H4 (cell line): ENCODE measurements at places on chromosomes 11 and 22. TPM values are rescaled to one million over a fixed set of nuclear protein-coding genes. Genes with fewer than 3 reads are reported as not detected.

Gene NXPE4
- not detected in 2 replicates for total RNA-seq

DNA sequence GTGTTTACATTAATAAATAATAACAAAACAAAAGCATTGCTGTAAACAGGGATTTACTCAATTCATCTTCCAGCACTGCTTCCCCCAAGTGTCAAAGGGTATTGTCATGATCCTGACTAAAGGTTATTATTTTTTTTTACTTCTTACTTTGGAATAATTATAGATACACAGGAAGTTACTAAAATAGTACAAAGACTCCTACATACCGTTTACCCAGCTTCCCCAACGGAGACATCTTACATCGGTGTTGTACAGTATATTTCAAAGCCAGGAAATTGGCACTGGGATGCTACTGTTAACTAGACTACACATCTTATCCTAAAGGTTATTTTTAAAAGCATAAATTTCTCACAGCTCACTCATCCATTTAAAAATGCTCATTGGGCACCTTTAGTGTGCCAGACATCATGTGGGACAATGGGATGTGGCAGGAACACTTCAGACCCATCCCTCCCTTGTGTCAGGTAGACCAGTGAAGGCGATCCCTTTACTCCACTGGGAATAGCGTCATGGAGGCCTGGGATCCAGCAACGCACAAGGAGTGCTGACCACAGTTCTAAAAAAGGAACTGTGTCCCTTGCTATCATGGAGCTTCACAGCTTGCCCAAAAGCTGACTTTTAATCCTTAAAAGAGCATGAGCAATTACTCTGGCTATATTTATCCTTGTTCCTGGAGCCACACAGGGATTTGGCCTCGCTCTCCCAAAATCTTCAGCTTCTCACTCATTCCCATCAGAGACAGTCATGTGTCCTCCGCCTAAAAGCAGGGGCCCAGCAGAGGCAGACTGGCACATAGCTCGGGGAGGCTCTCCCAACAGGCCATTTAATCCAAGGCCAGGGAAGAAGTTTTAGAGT, 3.1 kb upstream of the IRAG1 start:
- DNase-seq: no peak

Gene C1QTNF5
- not detected in 2 replicates for total RNA-seq

- DNase-seq: no peak
Measured at GRCh38 chr11:59767225-59767611, 12.0 kb downstream of the STX3 start.

Gene MCAM
- total RNA-seq: 66.0 and 88.8 TPM in 2 replicates

DNA sequence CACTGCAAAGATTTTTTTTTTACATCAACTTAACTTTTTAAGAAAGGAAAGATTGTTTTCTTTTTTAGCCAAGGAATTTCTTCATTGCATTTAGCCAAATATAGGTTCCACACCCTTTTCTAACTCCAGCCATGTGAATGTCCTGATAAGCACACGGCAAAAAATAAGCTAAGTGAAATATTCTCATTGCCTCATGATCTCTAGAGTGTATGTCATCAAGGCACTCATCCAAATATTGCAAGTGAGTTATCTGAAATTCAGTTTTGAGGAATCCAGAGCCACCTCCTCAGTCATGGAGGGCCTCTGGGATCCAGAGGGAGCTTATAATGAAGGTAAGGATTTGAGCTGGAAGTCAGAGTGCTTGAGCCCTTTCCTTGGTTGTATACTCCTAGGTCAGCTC, 80.0 kb downstream of the BLID start:
- DNase-seq: no peak

DNA sequence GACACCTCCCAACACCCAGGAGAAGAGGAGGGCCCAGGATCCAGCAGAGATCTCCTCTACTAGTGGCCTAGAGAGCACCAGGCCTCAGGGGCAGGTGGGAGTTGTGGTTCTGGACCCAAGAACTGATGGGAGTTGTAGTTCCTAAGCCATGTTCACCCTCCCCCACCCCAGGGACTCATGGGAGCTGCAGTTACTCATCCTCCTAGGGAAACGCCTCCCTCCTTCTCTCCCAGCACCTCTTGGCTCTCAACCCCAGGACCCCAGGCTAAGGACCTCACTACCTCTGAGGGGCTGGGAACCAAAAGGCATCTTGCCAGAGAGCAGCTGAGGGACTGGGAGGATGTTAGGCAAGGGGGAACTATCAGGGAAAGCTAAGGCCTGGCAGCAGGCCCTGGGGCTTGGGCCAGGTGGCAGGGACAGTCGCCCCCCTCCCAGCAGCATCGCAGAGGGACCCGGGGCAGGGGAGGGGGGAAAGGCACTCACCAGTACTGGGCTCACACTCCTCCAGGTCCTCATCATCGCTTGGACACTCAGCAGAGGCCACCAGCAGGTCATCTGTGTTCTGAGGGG, 28.9 kb downstream of the SLC22A12 start:
- peak; percentile 37 for DNase-seq

- DNase-seq: no peak
Measured at GRCh38 chr11:134660416-134660815, 248.4 kb upstream of the B3GAT1 start.

- DNase-seq: no peak
Measured at GRCh38 chr11:40688369-40688768, 771.1 kb downstream of the LRRC4C start.

DNA sequence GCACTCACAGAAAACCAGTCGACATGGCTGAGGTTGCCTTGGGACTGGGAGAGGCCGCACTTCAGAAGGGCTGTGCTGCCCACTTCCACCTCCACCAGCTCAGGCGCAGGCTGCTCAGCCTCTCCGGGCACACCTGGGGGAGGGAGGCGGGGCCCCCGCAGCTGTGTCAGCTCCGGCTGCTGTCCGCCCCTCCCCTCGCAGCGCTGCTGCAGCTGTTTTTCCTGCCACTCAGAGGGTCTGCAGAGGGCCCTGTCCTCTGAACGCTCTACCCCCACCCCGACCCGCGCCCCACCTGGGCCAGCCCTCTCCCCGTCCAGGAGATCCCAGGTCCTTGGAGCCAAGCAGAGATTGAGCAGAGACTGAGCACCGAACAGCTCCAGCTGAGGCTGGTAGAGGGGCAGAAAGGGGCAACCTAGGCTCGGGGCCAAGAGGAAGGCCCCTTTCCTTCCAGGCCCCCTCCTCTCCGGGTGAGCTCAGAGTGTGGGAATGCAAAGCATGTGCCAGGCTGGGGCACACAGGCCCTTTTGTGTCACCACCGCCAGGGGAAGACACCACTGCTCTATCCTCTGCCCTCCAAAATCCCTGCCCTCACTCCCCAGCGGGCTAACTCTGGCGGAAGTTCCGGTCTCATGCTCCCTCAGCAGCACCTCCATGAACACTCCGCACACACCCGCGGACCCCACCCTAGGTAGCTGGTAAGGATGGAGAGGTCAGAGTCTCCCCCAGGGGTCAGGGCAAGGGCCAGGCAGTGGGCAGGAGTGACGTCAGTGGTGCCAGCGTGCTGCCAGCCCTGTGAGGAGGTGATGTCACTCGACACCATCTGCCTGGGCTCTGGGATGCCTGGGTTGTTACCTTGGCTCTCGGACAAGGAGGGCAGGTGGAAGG, 1.6 kb downstream of the MCAM start:
- peak; percentile 44 for DNase-seq

Gene OR51I1
- total RNA-seq: 0.45 TPM in 1 of 2 replicates, not detected in the other

GRCh38 chr11:108734956-108735559, 70.2 kb downstream of the DDX10 start:
- DNase-seq: peak; percentile 40

DNA sequence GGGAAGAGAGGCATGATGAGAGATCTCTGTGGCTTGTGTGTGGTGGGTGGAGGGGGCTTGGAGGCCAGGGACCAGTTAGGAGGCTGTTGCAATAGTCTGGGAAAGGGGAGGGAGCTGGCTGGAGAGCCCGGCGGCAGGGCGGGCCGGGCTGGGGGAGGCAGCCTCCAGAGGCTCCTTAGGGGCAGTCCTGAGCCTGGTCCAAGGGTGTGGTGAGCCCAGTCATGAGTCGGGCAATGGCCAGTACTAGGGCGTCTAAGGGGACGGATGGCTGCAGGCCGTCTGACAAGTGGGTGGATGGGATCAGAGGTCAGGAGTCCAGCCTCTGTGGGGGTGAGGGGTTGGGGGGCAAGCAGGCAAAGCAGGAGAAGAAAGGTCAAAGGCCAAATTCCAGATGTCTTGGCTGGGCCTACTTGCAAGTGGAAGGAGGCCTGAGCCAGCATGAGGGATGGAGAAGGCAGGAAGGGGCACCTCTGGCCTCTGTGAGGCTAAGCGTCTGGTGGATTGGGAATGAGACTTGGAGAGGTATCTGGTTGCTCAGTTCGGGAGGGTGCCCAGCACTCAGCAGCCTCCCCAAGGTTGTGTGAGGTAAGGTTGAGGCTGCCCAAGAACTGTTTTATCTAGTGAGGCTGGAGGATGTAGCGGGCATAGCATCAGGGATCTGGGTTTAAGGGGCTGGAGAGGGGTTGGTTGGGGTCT, 6.0 kb upstream of the CD248 start:
- no peak for DNase-seq

Gene DUSP8
- total RNA-seq: 0.45 and 3.2 TPM in 2 replicates

- DNase-seq: no peak
Measured at GRCh38 chr11:122395282-122395681, 260.2 kb upstream of the UBASH3B start.

DNA sequence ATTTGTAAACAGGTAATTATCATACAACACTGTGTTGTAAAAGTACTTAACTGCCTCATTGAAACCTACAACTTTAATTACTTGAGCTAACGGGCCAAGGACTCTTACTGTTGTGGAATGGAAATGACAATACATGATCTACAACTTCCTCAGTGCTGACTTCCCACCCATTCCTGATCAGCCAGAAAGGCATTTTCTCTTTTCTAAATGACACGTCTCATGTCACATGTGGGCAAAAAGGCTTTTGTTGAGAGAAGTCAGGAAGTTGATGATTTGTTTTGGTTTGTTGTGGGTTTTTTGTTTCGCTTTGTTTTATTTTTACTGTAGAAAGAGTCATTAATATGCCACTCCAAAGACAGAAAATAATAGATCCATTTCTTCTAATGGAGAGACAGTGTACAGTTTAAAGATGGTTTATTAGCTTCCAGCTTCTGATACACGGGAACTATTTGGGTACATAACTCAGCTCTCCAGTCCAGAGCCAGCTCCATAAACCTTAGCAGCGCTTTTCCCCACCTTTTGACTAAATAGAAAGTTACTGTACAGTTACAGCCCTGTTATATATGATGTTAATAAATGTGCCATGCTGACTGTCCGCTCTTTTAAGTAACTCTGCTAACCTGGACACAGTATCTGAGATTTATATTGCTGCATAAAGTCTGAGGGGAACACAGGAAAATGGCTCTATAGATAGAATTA, 509.4 kb upstream of the API5 start:
- peak; percentile 8 for DNase-seq

- no peak for DNase-seq
Measured at GRCh38 chr11:83312430-83312829, 26.3 kb upstream of the CCDC90B start.

Gene GLYAT
- not detected in 2 replicates for total RNA-seq

Gene RRM1
- total RNA-seq: 180 and 193 TPM in 2 replicates

DNA sequence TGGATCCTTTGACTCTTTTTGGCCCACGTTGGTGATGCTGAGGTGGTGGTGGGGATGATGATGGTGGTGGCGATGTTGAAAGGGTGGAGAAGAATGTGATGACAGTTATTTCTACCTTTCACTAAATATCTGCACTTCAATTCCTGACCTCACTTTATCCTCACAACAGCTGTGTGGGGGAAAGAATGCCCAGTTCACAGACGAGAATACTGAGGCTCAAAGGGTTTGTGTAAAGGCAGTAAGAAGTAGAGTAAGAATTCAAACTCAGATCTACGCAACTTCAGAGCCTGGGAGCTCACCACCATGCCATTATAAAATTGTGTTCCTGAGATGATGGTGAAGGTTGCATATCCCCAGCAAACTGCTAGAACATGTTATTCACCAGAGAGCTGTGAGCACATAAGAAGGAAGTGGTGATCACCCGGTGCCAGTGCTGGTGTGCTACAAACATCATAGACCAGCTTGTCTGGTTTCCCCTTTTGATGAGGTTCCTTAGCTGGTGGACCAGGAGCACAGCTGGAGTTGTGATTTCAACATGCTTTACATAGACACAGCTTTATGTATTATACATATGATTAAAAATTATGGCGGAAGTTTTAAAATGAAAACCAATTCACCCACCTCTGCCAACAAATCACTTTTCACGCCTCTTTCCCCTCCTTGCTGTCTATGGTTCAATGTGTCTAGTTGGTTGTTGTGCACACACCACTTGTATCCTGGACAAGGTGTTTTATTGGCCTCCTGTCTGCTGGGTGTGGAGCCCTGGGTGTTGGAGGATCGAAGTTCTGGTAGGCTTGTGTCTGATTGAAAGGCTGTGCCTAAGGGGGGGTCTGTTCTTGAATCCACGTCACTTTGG, 6.2 kb downstream of the ST14 start:
- DNase-seq: no peak

GRCh38 chr11:117641008-117641915, 155.8 kb downstream of the DSCAML1 start:
- DNase-seq: no peak
